ENCODE measurements at places on chromosomes 13 and 19. TPM values are rescaled to one million over a fixed set of nuclear protein-coding genes. Genes with fewer than 3 reads are reported as not detected.
A peak's percentile ranks its signal among the peaks of the same experiment; 100 is the strongest.

GRCh38 chr13:41652735-41653361 lies 195.5 kb downstream of the RGCC start:
- H3K36me3 ChIP-seq = no peaks in the 10 kb centered on the region
- peak; percentile 77 for DNase-seq
- no peak overlapping the region for H3K4me3 ChIP-seq
- H3K27ac ChIP-seq = no peak overlapping the region
- H3K27me3 ChIP-seq = no peaks in the 10 kb centered on the region

- H3K27ac ChIP-seq = no peak overlapping the region
- no peaks in the 10 kb centered on the region for H3K4me1 ChIP-seq
- peak; percentile 38 for DNase-seq
- no peak overlapping the region for H3K4me3 ChIP-seq
- H3K36me3 ChIP-seq = no peaks in the 10 kb centered on the region
- no peaks in the 10 kb centered on the region for H3K27me3 ChIP-seq
These were observed 299.1 kb upstream of the OBI1 start for GRCh38 chr13:78958006-78958405.

GRCh38 chr19:1094655-1094977 lies 559 bp downstream of the POLR2E start:
- H3K27ac ChIP-seq = no peak overlapping the region
- peaks cover 32% of the 10 kb centered on the region for H3K36me3 ChIP-seq
- H3K4me1 ChIP-seq = peaks cover 17% of the 10 kb centered on the region
- no peak for DNase-seq

GRCh38 chr13:108734676-108735075 lies 105.3 kb downstream of the MYO16 start:
- H3K4me3 ChIP-seq = no peak overlapping the region
- H3K27me3 ChIP-seq = no peaks in the 10 kb centered on the region
- no peak for DNase-seq
- no peak overlapping the region for H3K27ac ChIP-seq
- H3K36me3 ChIP-seq = no peaks in the 10 kb centered on the region

DNA sequence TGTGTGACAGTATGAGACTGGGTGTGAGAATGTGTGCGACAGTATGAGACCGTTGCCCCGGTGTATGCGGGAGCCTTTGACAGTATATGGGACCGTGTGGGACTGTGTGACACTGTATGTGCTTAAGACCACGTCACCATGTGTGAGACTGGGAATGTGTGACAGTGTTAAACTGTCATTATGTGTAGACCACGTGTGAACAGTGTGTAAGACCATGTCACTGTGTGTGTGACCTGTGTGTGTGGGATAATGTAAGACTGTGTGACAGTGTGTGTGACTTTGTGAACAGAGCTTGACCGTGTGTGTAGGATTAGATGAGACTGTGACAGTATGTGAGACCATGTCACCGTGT lies 549 bp downstream of the ZNF583 start:
- no peaks in the 10 kb centered on the region for H3K27me3 ChIP-seq
- H3K4me1 ChIP-seq = peaks cover 18% of the 10 kb centered on the region
- DNase-seq = no peak
- peak overlapping the region; percentile 71 for H3K27ac ChIP-seq
- H3K4me3 ChIP-seq = peak overlapping the region; percentile 93

DNA sequence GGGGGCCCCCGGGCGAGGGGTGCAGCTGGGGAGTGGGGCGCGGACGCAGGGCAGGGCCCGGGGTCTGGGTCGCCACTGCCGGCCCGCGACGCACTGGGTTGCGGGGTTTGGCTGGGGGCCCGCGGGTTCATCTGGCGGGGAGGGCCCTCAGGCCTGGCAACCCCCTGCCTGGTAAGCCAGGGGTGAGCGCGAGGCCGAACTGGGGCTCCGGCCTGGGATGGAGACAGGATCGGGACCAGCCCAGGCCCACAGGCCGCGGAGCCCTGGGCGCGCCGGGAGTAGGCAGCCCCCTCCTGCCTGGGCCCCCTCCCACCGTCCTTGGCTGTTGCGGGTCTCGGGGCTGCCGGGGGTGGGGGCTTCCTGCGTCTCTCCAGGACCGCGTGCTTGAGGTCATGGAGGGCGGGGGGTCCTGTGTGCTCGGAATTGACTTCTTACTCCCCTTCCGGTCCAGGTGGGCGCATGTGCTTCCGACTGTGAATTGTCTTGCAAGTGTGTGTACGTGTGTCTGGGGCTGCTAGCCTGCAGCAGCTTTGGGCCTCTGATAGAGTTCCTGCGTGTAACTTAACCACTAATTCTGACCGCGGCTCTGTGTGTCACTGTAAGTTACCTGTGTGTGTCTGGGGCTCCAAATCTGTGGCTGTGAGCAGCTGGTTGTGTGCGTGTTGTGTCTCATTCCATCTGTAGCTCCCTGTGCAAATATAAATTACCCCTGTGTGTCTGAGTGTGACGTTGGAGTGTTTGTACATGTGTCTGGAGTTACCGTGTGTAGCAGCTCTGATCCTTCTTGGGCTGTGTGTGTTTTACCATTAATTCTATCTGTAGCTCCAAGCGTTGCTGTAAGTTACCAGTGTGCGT lies 751 bp downstream of the GRAMD1A start:
- H3K4me1 ChIP-seq = peaks cover 32% of the 10 kb centered on the region
- H3K4me3 ChIP-seq = peak overlapping the region; percentile 62
- DNase-seq = peak; percentile 70
- no peaks in the 10 kb centered on the region for H3K27me3 ChIP-seq
- H3K36me3 ChIP-seq = peaks cover 15% of the 10 kb centered on the region

The CLEC17A gene
- not detected for total RNA-seq

The LGALS7B gene
- total RNA-seq = 2.3 TPM
